ENCODE measurements at places on chromosomes 5 and 9.

GRCh38 chr5:35488055-35488454 lies 129.6 kb upstream of the SPEF2 start:
- no peaks in the 10 kb centered on the region for H3K4me1 ChIP-seq
- no peaks in the 10 kb centered on the region for H3K27me3 ChIP-seq
- DNase-seq: no peak
- no peak overlapping the region for H3K4me3 ChIP-seq
- no peak overlapping the region for H3K27ac ChIP-seq
- no peaks in the 10 kb centered on the region for H3K36me3 ChIP-seq

DNA sequence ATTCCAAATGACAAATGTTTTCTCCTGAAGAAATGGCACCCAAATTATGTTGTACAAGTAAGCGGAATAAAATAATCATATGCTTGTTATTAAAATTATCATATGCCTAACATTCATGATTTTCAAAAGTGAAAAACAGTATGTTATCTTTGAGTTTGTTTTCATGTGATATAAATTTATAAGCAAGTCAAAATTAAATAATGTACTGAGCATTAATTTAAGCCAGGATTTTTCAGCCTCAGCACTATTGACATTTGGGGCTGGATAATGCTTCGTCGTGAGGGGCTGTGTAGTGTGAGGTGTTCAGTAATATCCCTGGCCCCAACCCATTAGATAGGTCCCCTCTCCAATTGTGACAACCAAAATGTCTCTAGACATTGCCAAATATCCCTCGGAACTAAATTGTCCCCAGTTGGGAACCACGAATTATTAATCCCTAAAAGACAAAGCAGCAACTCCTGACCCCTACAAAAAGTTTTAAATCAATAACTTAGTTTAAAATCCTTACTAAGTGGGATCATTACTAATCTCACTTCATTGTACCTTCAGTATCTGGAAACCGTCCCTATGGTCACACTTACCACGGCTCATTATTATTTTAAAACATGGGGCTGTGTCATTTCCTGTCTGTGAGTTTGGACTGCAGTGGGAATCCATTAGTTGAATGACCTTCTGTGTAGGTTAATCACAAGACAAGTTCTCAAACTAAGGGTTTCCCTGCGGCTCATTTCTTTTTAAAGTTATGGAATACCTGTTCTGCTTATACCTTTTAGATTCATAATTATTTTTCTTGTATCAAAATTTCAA lies 1.3 kb upstream of the NNT start:
- H3K4me3 ChIP-seq: peak overlapping the region; percentile 92
- H3K27me3 ChIP-seq: peaks cover 16% of the 10 kb centered on the region
- H3K4me1 ChIP-seq: peaks cover 39% of the 10 kb centered on the region
- peak; percentile 5 for DNase-seq
- peak overlapping the region; percentile 93 for H3K27ac ChIP-seq

DNA sequence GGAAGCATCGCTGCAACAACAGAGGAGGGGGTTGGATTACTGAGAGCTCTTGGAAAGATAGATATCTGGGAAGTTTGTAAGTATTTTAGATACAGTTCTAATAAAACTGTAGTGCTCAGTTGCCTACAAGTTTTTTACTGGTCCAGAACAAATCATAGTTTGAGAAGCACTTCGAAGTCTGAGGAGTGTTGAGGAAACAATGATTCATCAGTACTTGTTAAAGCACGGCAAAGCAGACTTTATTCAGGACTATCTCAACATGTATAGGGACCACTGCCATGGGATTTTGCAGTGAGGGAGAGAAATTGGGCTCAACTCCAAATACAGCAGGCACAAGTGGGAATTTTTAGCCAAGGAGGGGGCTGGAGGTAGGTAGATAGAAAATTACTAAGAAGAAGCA lies 25.3 kb upstream of the RECK start:
- H3K27ac ChIP-seq: no peak overlapping the region
- DNase-seq: no peak
- H3K4me1 ChIP-seq: peaks cover 5% of the 10 kb centered on the region
- H3K27me3 ChIP-seq: peaks cover 25% of the 10 kb centered on the region

- no peaks in the 10 kb centered on the region for H3K36me3 ChIP-seq
- H3K4me1 ChIP-seq: no peaks in the 10 kb centered on the region
- H3K4me3 ChIP-seq: no peak overlapping the region
- no peak overlapping the region for H3K27ac ChIP-seq
Measured at GRCh38 chr5:61289241-61289640, 42.8 kb upstream of the ZSWIM6 start.
